NCI-H526 treated with DMSO at 0.1 percent for 48 hours (cell line): ENCODE measurements at places on chromosomes 1 and 21.

GRCh38 chr1:235295902-235296350 lies 32.1 kb downstream of the ARID4B start:
- no peak for DNase-seq

DNA sequence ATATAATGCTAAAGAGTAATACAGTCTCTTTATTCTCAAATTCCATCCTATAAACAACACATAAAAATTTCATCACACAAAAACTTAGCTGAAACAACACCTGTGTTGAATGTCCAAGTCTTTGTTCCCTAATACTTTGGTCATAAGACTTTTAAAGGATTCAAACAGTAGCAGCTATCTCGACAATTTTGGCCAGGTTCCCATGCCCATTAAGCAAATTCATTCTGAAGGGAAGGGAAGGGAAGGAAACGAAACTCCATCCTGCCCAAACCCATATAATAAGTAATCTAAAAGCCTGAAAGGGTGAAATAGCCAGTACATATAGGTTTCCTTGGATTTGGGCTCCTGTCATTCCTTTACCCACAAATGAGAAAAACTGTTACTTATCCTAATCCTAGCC lies 7.5 kb downstream of the IVNS1ABP start:
- no peak for DNase-seq

GRCh38 chr1:175459591-175460238 lies 267.1 kb upstream of the KIAA0040 start:
- no peak for DNase-seq

GRCh38 chr21:20443558-20444155 lies 554.6 kb upstream of the NCAM2 start:
- DNase-seq: no peak

DNA sequence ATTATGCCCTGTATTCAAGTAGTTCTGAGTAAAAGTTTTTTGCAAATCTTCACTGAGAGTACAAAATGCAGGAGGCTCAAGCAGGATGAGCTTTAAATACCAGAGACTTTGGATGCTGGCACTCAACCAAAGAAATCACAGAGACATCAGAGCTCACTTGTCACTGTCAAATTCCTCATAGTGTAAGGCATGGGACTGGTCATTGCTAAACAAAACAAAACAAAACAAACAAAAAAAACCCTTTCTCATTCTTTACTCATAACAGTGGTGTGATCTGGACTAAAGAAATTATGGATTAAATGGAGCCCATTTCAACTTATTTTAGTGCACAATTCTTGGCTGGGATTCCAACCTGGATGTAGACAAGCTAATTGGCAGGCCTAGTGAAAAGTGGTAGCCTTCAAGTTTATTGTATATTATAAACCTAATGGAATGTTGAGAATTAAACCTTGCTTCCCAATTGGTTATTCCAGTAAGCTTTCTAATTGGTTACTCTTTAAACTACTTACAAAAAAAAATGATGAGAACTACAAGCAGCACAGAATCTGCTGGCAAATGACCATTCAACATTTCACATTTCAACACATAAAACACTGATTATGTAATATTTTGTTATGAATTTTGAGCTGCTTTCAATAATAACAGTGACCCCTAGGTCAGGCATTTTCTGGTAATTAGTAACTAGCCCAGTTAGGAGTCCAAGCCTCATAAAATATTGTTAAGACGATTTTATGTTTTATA lies 30.6 kb upstream of the NEK7 start:
- DNase-seq: no peak

- no peak for DNase-seq
Observed at GRCh38 chr1:101463195-101463594, 226.4 kb downstream of the S1PR1 start.

- no peak for DNase-seq
Observed at GRCh38 chr1:95388031-95388430, 154.0 kb downstream of the RWDD3 start.
